Ammon's horn (tissue), 1 donor: ENCODE measurements at places on chromosomes 4 and X.

DNA sequence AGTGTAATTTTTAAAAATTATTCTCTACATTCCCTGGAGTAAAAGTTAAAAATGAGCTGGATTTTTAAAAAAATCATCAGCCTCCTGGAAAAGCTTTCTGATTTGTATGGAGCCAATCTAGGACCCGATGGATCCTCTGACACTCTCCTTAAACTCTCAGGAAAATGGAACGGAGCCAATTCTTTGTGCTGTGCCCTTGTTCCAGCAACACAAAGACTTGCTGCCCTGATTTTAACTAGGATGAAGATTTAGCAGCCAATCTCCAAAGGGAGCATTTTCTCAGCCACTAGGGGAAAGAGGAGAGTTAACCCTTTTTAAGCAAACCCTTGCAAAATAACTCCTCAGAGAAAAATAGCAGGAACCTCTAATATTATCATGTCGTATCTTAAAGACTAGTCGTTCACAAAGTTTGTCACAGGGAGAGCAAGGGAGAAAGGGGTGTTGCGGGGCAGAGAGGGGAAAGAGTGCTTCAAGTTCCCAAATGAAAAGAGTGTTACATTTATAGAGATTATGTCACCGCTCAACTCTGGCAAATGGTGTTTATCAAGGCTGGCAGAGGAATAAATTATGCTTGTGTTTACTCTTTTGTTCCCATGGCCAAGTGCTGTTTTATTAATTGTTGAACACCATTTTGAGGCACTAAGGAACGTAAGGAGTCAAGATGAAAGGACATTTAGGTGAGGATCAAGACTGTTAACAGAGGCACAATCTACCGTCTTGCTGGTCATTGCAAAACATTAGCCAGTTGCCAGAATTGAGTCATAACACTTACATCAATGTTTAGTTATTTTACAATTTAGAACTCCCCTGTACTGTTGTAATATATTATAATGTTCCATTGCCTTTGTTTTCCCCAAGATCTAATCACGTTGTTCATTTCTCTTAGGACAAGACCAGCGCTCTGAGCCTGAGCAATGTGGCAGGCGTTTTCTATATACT lies 250.7 kb downstream of the THOC2 start:
- peak; percentile 11 for DNase-seq

DNA sequence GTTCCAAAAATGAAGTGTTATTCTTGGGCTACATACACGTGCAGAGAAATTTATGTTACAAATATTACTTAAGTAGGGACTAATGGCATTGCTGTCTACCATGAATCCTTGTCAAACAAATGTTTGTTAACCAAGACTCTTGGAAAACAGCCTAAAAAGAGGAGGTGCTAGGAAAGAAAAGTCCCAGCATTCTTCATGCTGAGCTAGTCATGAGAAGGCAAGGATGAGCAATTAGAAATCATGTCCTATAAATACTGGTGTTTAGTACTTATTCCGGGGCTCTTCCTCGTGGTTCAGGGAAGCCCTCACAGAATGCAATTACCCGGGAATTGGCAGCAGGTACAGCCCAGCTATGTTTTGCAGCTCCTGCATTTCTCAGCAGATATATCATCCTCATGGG lies 378.1 kb upstream of the FTHL17 start:
- no peak for DNase-seq

DNA sequence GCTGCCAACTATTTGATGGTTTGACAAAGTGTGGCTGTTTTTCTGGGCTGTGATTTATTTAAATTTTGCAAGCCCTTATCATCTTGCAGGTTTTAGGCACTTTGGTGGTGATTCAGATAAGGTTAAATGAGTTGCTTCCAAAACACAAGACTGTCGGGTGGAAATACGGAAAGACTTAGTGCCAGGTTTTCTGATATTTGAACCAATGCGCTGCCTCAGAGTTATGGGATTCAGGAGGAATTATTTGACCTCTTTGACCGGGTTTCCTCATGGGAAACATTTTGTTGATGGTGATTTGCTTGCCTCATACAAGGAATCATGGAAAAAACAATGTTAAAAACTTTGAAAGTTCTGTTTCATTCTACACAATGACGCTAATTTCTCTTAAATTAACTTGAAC lies 136.1 kb upstream of the MAP9 start:
- DNase-seq = no peak

GRCh38 chr4:76502886-76503285 lies 67.9 kb downstream of the SHROOM3 start:
- no peak for DNase-seq

DNA sequence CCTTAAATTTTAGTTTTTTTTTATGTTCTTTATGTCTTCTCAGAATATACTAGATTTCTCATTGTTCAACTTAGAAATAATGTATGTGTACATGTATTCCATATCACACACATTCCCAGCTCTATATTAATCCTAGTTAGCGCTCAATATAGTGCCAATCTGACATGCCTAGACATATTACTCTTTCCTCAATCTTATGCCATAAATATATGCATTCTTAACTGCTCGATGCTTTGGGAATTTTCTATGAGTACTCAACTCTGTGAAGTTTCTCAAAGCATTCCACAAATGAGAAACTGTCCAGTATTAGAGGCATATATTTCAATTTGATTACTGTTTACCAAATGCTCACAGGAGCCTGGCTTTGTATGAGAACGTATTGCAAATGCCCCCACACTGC lies 231.2 kb upstream of the VEGFC start:
- no peak for DNase-seq
